A549 (cell line): ENCODE measurements at places on chromosomes 5 and 9.

- DNase-seq: no peak
Measured at GRCh38 chr9:89641980-89642379, 37.2 kb downstream of the GADD45G start.

DNA sequence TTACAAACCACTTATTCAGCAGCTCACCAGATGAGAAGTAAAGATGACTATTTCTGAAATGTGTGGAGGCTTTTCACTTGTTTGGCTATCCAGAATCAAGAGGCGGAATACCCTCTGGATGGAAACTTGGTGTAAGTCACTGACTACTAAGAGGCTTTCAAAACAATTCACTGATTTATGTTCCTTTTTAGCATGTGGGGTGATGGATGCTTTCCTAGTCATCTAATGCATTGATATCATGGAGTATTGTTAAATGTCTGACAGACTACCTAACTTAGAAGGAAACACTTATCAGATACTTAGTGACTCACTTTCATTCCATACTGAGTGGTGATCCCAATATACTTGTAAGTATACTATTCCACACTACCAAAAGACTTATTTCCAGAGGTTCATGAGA, 141.4 kb downstream of the PLK2 start:
- no peak for DNase-seq

DNA sequence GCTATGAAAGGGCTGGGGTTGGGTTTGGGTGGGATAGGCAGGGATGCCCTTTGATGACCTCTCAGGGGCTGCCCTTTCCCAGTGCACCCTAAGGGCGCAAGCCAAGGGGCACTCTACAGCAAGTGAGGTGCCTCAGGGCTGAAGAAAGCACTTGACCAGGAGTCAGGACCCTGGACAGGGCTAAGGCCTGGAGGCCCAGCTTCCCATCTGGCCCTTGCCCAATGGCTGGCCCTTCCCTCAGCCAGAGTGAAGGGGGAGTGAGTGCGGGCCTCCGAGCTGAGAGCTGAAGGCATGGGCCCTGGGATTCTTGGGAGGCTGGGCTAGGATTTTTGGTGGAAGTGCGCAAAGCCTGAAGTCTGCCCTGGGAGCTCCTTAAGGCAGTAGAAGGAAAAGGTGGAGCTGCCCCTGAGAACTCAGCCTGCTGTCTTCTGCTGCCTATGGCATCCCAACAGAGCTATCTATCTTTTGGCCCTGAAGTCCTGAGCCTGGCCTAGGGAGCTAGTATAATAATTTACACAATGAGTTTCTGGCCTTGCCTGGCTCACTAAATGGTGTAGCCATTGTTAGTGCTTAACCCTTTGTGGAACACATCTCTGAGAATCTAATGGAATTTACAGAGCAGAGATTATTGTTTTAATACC, 16.4 kb downstream of the JADE2 start:
- DNase-seq: no peak

- no peak for DNase-seq
Measured at GRCh38 chr5:151068433-151069197, 12.2 kb downstream of the TNIP1 start.

DNA sequence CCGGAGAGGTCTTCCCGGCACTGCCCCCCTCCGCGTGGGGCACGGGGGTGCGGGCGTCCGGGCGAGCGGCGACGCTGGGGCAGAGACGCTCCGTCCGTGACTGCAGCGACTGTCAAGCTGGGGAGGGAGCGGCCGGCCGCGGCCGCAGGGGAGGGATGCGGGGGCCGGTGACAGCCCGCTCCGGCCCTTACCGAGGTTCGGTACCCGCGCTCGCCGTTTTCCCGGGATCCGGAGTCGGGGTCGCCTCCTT, 400 bp downstream of the KDM4C start:
- no peak for DNase-seq

DNA sequence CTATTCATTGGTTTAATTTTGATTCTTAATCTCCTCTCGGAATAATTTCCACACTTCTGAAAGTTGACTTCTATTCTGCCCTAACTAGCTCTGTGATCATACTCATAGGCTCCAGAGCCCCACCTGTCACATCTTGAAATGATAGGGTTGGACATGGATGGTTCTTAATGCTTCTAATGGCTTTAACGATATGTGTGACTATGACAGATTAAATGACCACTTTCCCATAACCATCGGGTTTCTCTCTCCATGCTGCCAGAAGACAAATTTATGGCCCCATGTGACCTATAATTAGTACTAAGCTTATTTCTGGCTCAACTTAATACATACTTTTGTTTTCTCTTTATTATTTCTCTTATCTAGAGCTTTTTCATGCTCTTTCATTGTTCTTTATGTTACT, 251.1 kb upstream of the TUT7 start:
- no peak for DNase-seq

DNA sequence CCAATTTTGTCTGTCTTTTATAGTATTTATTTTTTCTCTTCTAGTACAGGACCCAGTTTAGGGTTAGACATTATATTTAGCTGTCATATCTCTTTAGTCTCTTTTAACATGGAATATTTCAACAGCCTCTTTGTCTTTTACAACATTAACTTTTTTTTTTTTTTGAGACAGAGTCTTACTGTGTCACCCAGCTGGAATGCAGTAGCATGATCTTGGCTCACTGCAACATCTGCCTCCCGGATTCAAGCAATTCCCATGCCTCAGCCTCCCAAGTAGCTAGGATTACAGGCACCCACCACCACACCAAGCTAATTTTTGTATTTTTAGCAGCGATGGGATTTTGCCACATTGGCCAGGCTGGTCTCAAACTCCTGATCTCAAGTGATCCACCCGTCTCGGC, 90.1 kb downstream of the ADAMTS6 start:
- DNase-seq: no peak

- no peak for DNase-seq
Measured at GRCh38 chr5:149935431-149935901, 9.1 kb downstream of the PDE6A start.

DNA sequence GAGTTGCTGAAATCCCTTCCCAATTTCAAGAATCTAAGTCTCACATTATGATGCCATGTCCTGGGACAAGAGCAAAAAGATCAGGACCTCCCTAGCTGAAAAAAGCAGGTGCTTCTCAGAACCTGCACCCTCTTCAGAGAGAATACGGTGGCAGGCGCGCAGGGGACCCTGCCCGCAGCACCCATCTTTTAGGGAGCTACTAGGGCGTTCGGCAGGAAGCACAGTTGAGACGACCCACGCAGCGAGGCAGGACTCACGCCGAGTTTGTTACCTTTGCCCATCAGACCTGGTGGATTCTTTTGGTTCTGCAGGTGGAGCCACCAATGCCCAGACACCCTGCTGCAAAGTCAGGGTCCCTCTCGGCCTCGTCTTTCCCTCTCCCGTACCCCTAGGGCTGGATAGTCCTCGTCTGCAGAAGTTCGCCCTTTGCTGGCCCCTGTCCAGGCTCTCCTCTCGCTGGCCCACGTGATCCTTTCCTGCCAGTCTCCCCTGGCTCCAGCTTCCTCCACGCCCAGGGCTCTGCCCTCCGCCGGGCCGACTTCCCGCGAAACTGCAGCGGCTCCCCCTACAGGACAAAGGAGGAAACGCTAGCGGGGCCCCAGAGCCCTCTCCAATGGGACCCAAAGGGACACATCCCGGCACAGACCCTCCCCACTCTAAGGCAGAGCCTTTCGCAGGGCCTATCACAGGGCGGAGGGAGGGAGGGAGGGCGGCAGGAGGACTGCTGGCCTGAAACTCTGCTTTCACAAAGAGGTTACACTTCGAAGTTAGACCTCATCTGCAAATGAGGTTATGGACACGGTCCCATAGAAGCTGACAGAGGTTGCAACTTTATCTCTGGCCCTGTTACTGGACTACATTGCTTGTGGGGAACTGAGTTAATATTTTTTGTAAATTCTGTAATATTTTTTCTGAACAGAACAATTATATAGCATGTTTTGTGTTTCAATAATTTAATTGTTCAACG, 28.8 kb downstream of the TMEM174 start:
- DNase-seq: peak; percentile 88
